SHP77 (cell line): ENCODE measurements at places on chromosomes 4 and X.

GRCh38 chr4:654503-654845, 19.6 kb downstream of the ATP5ME start:
- DNase-seq: no peak

GRCh38 chr4:186887291-186887700, 163.6 kb upstream of the FAT1 start:
- DNase-seq: peak; percentile 16

DNA sequence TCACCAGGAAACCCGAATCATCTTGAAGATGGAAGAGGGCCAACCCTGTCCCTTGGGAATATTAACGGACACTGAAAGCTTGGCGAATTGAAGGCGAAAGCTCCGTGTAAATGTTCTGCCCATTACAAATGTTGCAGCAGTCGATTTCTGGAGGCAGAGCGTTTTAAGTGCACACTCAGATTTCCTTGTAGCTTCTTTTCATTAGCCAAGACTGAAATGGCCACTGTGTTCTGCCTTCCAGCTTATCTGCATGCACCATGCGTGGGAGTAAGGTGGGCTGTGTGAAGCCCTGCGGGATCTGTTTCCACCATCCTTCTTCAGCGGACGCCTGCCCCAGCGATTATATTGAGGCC, 1.3 kb downstream of the SMIM20 start:
- no peak for DNase-seq

DNA sequence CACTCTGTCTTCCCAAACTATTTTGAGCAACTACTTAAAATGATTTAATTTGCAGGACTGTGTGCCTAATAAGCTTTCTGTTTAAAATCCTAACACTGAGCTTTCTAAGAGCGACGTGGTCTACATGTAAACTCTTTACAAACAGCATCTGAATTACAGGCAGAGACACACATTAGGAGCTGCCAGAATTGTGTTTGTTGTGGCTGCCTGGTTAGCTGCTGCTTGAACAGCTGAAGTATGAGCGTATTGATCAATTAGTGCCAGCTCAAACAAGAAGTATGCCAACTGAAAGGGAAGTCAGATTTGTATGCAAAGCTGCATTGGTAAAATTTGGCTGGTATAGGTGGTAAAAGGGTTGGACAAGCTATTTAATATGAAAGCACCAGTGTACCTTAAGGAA, 384.4 kb downstream of the PCDH7 start:
- DNase-seq: no peak

DNA sequence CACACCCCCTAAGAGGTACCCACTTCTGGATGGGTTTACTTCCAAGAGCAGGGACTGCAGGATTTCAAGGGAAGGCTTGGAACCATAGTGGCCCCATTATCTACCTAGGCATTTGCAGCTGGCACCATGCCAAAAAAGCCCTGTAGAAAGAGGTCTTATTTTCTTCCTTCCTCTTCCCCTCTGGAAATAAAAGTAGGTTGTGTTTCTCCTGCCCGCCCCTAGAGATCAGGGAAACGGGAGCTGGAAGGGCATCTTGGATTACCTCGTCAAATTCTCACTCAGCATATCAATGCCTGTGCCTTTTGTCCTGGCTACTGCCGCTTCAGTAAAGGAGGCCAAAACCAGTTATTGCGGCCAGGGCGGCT, 1.6 kb downstream of the SCD5 start:
- no peak for DNase-seq

- DNase-seq: no peak
Observed at GRCh38 chr4:114509340-114509739, 89.3 kb upstream of the UGT8 start.

- no peak for DNase-seq
Observed at GRCh38 chr4:164596927-164597326, 157.0 kb upstream of the SMIM31 start.

DNA sequence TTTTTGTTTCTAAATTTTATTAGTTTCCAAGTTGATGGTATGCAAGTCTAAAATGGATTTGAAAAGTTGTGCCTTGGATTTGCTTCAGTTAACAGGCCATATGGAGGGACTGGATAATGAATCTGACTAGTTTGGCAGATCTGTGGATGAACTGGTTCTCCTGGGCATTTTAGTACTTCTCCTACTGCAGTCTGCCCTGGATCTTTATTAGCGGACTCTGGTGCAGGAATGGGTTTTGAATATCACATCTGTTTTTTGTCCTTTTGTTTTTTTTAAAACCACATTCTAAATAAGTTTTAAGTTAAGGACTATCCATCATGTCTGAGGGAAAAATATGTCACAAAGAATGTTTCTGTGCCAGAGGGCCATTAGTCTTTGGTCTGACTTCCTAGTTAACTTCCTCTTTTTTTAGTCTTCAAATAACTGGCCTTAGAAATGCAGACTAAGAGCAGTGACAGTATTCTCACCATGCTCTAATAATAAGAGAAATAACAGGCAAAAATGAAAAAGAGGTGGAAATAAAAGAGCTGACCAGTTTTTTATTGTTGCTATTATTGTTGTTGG, 13.9 kb upstream of the DCK start:
- no peak for DNase-seq

- DNase-seq: no peak
Observed at GRCh38 chr4:17013382-17014006, 115.0 kb upstream of the LDB2 start.

- no peak for DNase-seq
Observed at GRCh38 chr4:39922399-39922798, 55.3 kb downstream of the PDS5A start.
